ENCODE measurements at places on chromosomes 1 and 21.
A peak's percentile ranks its signal among the peaks of the same experiment; 100 is the strongest.

DNA sequence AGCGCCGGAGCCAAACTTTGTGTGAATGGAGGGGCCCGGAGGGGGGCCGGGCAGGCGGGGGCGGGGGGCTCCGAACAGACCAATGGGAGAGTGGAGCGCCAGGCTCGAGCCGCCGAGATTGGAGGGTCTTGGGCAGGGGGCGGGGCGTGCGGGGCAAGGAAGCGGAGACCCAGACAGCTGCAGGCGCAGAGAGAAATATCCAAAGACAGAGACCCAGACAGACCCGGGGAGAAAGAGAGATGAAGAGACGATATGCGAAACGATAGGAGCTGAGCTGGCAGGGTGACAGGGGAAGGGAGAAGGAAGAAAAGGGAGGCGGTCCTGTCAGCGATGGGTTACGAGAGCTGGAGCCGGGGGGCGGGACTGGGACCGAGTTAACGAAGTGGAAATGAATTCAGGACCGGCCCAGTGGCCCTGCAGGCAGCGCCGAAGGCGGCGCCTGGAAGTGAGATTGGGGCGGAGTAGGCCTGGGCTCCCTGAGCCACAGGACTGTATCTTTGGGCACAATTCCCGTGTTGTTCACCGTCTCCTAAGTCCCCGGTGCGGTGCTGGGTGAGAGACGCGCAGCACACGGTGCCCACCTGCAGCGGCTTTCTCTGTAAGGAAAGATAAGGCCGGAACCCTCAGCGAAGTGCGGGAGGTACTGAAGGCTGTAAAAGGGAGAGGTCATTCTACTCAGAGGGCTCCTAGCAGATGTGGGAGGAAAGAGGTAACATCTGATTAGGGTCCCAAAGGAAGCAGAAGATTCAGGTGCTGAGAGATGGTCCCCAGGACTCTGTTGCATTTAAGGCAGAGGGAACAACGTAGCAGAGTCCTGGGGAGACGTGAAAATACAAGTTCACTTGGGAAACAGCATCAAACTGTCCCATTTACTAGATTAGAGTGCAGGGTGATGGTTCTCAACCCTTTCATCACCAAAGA, 543 bp upstream of the KCNJ10 start:
- peak; percentile 29 for DNase-seq

GRCh38 chr1:54814126-54814498, 13.0 kb upstream of the TTC22 start:
- no peak for DNase-seq

DNA sequence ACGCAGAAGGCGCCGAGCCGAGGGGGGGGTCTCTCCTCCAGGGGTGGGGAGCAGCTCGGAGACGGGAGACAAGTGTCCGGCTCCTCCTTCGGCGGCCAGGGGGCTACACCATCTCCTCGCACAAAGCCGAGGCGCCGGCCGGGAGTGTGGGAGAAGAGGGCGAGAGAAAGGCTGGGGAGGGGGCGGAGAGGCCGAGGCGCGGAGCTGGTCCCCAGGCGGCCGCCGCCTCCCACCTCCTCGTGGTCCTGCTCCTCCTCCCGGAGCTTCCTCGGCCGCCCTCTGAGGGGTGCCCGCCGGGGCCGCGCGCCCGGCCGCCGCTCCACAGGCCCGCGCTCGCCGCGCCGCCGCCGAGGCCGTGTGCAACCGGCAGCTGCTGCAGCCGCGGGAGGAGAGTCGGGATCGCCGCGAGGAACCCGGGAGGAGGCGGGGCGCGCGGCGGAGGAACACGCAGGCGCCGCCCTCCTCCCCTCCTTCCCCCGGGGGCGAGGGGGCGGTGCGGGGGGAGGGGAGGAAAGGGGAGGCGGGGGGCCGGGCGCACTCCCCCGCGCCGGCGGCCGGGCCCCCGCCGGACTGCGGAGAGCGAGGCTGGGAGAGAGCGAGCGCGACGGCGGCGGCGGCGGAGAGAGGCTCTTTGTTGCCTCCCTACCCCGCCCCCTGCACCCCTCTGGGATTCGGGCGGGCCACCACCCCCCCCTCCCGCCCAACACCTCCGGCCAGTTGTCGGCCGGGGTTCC, at the start of gene ENAH:
TSS of gene ENAH (minus strand) at position 395 of the 734 bp plus-strand sequence. CDS start 433 bp downstream, outside the sequence.
- DNase-seq: peak; percentile 13

DNA sequence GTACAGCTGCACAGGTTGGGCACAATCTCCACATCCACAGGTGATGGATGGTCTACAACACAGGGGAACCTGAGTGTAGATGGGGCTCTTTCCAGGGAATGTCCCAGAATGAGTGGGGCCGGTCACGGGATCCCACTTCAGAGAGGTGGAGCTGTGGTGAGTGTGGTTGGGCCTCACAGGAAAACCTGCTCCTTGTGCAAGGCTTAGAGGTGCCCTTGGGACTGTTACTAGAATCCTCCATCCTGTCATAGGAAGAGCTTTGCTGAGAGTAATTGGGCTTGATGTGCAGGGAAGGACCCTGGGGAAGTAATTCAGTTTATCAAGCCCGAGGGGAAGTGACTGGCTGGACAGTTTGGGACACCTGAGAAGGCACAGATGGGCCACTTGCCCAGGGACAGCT, 137.9 kb downstream of the ZSCAN20 start:
- DNase-seq: no peak

DNA sequence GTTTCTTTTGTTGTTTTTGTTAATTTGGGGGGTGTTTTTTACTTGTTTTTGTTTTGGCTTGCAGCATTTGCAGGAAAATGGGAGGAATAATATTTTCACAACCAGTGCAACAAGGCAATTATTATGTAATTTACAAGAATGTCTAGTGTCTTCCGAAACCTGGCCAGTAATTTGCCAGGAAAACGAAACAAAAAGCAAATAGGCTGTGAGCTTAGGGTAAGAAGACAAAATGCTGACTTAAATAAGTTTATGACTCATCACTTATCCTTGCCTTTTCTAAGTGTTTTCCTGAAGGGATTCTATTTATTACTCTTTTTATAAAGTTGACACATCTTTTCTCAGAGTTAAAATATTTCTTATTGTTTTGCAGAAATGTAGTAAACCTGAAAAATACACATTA, 49.8 kb downstream of the KCNT2 start:
- DNase-seq: peak; percentile 52

- no peak for DNase-seq
These were observed 1.3 kb downstream of the SMG5 start for GRCh38 chr1:156281281-156281680.

DNA sequence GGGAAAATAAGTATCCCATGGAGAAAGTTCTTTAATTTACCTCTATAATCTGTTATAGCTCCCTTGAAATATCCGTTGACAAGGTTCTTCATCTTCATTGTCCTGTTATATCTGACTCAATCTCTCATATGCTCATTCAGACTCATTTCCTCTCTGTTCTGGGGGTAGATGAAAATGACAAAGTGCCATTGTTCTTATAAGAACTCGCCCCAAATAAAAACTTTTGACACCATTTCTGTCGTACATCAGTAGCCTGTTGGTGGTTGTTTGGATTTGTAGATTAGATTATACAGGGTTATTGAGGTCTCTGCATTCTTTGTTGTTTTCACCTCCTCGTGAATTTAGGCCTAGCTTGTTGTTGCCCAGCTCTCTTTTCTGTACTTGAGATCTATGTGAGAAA, 55.2 kb upstream of the IPO9 start:
- no peak for DNase-seq

- DNase-seq: no peak
These were observed 56.2 kb downstream of the NTNG1 start for GRCh38 chr1:107196973-107197562.

DNA sequence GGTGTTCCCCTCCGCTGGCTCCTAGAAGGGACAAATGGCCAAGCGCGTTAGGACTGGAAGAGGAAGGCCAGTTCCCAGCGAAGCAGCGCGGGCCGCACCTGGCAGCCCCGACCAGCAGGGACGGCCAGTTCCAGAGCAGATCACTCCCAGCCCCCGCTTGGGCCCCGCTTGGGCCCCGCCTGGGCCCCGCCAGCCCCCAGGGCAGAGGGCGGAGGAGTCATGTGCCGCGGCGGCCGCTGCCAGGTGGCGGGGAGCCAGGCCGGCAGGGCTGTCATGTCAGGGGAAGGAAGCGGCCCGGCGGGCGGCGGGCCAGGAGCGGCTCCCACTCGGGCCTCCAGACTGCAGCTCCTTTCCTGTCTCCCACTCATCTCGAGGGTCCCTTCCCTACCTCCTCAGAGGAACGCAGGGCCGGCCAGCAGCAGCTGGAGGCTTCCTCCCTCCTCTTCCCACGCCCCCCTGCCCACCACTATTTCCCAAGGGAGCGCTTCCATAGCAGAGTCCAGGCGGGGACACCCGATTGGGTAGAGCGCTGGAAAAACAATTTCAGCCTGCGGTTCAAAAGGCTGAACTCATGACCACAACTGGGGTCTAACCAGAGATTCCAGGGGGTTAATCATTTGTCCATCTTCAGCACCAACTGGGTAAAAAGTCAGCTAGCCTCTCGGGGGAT, 16.5 kb downstream of the ZNF697 start:
- no peak for DNase-seq

GRCh38 chr1:24186993-24187790, at the start of gene IFNLR1:
Gene IFNLR1, minus strand, starts transcription at chr1:24187289. Its CDS starts 41 bp downstream, at chr1:24187248.
- DNase-seq: no peak

GRCh38 chr1:156995412-156995811, 50.1 kb downstream of the ARHGEF11 start:
- DNase-seq: no peak

DNA sequence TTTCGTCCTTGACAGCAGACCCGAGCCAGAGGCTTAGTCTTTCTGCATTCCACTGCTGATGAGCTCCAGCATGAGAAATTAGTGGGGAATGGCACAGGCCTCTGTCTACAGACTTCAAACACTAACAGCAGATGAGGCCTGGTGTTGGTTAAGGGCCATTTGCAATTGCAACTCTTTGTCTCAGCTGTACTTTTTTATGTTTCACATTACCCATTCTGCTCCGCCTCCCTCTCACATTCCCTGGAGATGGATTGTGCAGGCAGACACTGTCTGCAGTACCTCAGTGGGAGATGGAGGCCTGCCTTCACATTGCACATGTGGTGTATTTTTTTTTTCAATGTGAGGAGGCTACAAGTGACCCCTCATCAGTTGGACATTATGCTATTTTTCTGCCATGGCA, 370.2 kb downstream of the DUSP10 start:
- no peak for DNase-seq

DNA sequence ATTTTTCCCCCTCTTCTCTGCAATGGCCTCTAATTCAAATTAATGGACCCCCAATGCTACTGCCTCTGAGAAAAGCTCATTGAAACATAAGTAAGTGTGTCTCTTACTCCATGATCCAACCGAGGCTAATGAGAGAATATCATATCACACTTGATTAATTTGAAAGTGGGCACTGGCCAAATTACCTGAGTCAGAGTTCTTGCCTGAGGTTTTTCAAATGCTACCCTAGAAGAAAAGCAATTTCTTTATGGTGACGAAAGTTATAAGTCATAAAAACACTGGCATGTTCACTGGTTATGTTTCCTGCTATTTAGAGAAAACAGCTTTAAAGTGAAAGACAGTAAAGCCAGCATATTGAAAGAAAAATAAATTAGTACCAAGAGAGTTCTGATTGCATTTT, 368.8 kb upstream of the TMPRSS15 start:
- DNase-seq: peak; percentile 74

GRCh38 chr1:31036749-31037500, 28.6 kb downstream of the PUM1 start:
- DNase-seq: no peak

- DNase-seq: peak; percentile 83
These were observed 65.4 kb downstream of the PLEKHA6 start for GRCh38 chr1:204294357-204294756.

DNA sequence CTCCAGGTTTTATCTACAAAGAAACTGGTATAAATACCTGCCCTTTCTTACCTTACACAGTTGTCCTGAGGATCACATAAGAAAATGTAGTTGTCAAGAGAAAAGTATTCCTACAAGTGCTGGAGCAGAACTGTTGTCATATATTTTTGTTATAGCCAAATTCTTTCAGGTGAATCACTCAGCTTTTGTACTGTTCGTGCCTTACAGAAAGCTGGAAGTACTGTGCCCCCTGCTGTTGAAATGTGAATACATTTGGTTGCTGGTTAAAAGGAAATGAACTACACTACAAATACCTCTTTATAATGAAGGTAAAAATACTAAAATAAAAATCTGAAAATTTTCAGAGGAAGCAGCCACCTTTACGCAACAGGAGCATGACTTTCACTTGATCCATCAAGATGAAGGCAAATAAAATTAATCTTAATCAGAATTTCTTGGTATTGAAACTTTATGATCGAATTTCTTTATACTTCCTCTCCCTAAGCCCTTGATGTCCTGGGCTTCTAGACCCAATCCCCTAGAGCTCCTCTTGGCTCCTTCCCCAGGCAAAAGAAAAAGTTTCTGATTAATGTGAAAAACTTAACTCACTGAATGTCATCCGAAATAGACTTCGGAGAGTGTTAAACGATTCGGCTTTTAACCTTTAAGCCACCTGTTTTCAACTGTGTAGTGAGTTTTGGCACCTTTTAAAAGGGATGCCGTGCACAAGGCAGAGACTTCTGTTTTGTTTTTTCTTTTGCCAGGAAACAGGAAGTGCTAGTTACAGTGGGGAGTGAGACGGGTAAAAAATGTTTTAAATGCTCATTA, 12.5 kb downstream of the CHML start:
- no peak for DNase-seq

- DNase-seq: no peak
These were observed 93.9 kb upstream of the PLPPR5 start for GRCh38 chr1:99098589-99098988.

GRCh38 chr21:45326891-45327440, 39.3 kb upstream of the POFUT2 start:
- DNase-seq: no peak

- DNase-seq: no peak
These were observed 25.4 kb upstream of the MEF2D start for GRCh38 chr1:156525856-156526489.

DNA sequence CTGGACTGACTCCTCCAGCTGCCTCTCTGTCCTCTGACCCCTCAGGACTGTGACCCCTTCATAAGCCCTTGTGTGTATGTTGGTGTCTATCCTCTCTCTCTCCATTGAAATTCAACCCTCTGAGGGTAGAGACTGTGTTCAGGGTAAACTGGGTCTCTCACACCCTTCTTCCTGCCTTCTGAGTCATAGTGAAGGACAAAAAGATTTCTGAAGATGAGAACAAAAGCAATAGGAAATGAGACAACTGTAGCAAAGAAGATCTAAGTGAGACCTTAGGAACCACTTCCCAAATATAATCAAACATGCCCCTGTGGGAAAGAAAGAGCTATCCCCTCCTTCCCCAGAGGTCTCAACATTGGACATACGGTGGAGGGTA, 16.9 kb downstream of the NUAK2 start:
- DNase-seq: no peak

- no peak for DNase-seq
These were observed 32.0 kb upstream of the RCAN3 start for GRCh38 chr1:24470592-24470991.

- no peak for DNase-seq
These were observed 7.7 kb upstream of the SLC26A9 start for GRCh38 chr1:205950826-205951549.

GRCh38 chr1:100565937-100566699, 28.2 kb downstream of the GPR88 start:
- DNase-seq: no peak
